Amniotic stem cell (primary cell): ENCODE measurements at places on chromosomes 2 and 18.

- DNase-seq, result no peak
Observed at GRCh38 chr2:68292108-68292710, 27.5 kb downstream of the CNRIP1 start.

DNA sequence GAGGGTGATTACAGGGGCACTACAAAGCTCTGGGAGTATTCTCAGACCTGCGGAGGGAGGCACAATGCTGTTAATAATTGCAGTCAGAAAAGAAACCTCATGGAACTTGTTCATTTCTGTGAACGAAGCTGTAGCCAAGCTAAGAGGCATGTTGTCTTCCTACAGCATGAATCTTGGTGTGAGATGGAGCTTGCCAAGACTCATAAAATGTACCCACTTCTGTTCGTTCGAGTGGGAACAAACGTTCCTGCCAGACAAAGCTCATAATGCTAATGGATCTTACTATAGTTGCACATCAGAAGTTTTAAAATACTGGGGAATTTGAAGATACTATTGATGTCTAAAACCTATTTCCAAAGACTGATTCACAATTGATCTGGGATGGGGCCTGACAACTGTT lies 489.1 kb downstream of the ZEB2 start:
- DNase-seq, result no peak

GRCh38 chr2:7030810-7031209 lies 113.6 kb downstream of the RNF144A start:
- no peak for DNase-seq

DNA sequence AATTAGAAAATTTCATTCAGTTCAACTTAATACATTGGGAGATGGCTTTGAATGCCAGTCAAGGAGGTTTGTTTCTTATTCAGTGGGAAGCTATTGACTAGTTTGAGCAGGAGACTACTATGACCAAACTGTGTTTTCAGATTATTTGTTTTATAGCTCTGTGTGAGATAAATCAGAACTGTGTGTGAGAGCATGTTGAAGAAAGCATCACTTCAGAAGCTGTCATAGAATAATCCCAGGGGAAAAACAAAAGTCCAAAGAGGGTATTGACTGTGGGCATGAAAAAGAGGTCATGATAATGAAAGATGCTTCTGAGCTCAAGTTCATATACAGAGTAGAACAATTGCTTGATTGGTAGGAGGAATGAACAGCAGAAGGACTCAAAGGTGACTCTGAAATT lies 160.6 kb downstream of the MAP2 start:
- DNase-seq, result no peak

DNA sequence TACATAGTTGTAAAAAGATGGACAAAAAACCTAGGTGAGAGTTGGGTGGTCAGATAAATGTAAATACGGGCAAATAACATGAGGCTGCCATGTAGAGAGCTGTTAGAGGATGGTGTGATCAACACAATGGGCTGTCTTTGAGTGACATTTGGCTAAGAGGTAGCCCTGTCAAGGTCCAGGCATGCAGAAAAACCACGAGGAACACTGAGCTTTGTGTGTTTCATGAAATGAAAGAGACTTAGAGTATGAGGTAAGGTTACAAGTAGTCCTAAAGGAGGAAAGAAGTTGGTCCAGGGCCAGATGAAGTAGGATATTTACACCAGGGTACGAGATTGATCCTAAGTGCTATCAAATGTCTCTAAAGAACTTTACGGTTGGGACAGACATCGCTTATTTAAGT lies 160.9 kb downstream of the RDH14 start:
- no peak for DNase-seq
